Stomach (tissue), 19 donors: ENCODE measurements at places on chromosomes 6 and 20. TPM values are rescaled to one million over a fixed set of nuclear protein-coding genes. Genes with fewer than 3 reads are reported as not detected.

Gene SNAI1
- polyA plus RNA-seq: 2.2 TPM

Gene NPBWR2
- polyA plus RNA-seq: not detected

Gene EPHA7
- 0.56 TPM for polyA plus RNA-seq

Gene RFX6
- polyA plus RNA-seq: 1.6 TPM

Gene TTLL9
- polyA plus RNA-seq: not detected

Gene DACT2
- 0.61 TPM for polyA plus RNA-seq

Gene ARFRP1
- 56.2 TPM for polyA plus RNA-seq

Gene CST7
- polyA plus RNA-seq: 2.5 TPM

Gene GCLC
- 19.5 TPM for polyA plus RNA-seq

Gene YIPF3
- 49.3 TPM for polyA plus RNA-seq

Gene TUBB1
- 0.12 TPM for polyA plus RNA-seq

Gene PPP1R3G
- 0.78 TPM for polyA plus RNA-seq

Gene POM121L2
- polyA plus RNA-seq: not detected

Gene SAPCD1
- 2.4 TPM for polyA plus RNA-seq

Gene SCRT2
- polyA plus RNA-seq: not detected

Gene CRISP2
- polyA plus RNA-seq: 0.38 TPM

Gene PRSS35
- polyA plus RNA-seq: 0.12 TPM

Gene SLC16A10
- polyA plus RNA-seq: 2.1 TPM

Gene LRP11
- polyA plus RNA-seq: 2.0 TPM

Gene MYBL2
- polyA plus RNA-seq: 6.4 TPM

Gene ERVFRD-1
- 0.19 TPM for polyA plus RNA-seq

Gene NKAIN4
- not detected for polyA plus RNA-seq

Gene OPN5
- polyA plus RNA-seq: 0.19 TPM

Gene HLA-DPA1
- polyA plus RNA-seq: 34.1 TPM

Gene OLIG3
- not detected for polyA plus RNA-seq

Gene PAK5
- not detected for polyA plus RNA-seq

Gene RAD21L1
- not detected for polyA plus RNA-seq

Gene GINS1
- polyA plus RNA-seq: 1.1 TPM

Gene CFB
- 165 TPM for polyA plus RNA-seq

Gene ZMYND8
- 12.7 TPM for polyA plus RNA-seq

Gene CTCFL
- not detected for polyA plus RNA-seq

Gene CALHM4
- polyA plus RNA-seq: not detected

Gene ATAT1
- 7.5 TPM for polyA plus RNA-seq

Gene POPDC3
- 8.7 TPM for polyA plus RNA-seq

Gene SIRPD
- polyA plus RNA-seq: not detected

Gene NCR2
- not detected for polyA plus RNA-seq

Gene RPS6KA2
- 60.2 TPM for polyA plus RNA-seq

Gene RNF182
- polyA plus RNA-seq: 0.10 TPM

Gene BIRC7
- not detected for polyA plus RNA-seq

Gene C6orf52
- polyA plus RNA-seq: 2.8 TPM

Gene GSTA1
- polyA plus RNA-seq: 8.2 TPM

Gene PTPRK
- polyA plus RNA-seq: 10.2 TPM

Gene BNIP5
- 3.8 TPM for polyA plus RNA-seq

Gene SASH1
- polyA plus RNA-seq: 8.6 TPM

Gene TRMT6
- 6.2 TPM for polyA plus RNA-seq
